Fibroblast of the conjunctiva (primary cell): ENCODE measurements at places on chromosomes 4 and X.

GRCh38 chr4:10281996-10282395 lies 165.4 kb upstream of the WDR1 start:
- no peak for DNase-seq

- DNase-seq: peak; percentile 63
These were observed 12.8 kb downstream of the SCD5 start for GRCh38 chr4:82785611-82786400.

DNA sequence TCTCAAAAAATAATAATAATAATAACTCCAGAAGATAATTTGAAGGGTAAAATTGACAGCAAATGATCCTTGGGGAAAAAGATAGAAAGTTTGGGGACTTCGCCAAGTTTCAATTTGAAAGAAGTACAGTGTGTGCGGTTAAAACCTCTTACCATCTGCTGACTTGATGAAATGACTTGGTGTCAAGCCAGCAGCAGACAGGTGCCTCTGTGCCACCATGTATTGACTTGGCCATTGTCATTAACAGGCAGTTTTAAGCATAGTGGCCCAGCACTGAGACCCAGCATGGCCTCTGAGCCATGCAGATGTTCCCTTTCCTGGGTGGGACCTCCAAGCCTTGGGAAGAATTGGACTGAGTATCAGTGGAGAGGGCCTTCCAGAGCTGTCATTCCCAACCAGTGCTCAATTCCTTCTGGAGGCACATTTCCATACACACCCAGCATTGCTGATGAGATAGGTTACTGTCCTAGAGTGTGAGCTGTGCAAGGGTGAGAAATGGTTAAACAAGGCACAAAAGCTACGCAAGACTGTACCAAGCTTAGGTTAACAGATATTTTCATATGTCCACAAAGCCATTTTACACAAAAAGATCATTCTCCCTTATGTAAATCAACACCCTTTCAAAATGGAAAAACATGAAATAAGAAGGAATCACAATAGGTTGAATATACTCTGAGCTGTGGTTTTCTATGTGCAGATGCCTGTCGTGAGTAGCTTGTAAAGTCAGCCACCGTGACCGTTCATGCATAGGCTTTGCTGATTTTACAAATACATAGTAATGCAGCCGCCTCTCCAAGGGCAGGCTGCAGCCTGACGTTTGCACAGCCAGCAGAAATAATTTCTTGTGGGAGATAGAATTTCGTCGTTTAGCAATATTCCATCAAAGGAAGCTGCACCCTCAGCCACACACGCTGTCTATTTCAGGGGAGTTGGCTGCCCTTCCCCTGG lies 59.4 kb upstream of the FBXW7 start:
- no peak for DNase-seq

- no peak for DNase-seq
These were observed 75.9 kb upstream of the LEF1 start for GRCh38 chr4:108244606-108245005.

DNA sequence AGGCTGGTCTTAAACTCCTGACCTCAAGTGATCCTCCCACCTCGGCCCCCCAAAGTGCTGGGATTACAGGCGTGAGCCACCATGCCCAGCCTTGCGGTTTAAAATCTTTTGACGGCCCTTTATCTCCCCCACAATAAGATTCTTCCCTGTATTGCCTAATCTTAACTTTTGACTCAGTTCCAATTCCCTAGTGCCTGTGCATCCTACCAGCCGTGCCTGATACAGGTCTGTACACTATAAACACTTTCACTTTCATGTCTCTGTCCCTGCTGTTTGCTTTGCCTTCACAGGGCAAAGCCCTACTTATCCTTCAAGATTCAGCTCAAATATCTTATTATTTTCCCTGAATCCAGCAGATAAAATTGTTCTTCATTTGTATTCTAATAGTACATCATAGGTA lies 74.6 kb downstream of the WDR44 start:
- DNase-seq: peak; percentile 10

DNA sequence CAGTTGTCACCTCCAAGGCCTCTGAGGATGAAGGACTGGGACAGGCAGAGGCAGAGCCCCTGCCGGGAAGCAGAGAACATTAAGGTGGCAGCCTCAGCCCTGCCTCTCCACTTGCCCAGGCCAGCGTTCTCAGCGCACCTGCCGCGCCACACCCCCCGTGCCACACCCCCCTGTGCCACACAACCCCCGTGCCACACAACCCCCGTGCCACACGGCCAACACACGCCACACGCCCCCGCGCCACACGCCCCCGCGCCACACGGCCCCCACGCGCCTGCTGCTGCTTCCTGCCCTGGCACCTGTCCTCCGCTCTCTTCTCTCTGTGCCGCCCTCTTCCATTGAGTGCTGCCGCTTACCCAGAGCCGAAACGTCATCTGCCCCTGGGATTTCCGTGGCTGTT lies 58.0 kb upstream of the ZFP42 start:
- no peak for DNase-seq

DNA sequence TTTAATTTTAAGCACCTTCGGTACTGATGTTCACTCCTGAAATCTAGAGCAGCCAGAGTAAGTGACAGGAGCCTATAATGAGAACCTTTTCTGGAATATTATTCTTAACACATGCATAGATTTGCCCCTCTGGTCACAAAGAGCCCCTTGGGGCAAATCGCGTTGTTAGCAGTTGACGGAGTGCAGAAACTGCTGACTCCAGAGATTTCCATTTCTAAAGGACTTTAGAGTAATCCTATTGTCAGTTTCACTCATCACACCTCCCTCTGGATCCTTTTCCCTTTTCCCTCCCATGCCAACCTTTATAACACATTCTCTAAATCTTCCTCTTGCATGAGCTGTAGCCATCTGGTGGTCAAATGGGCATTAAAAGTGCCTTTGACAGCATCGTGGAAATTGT lies 264.9 kb upstream of the PRPS2 start:
- DNase-seq: no peak
